ENCODE measurements at places on chromosomes 4 and X. TPM values are rescaled to one million over a fixed set of nuclear protein-coding genes. Genes with fewer than 3 reads are reported as not detected.

EDA gene
- total RNA-seq, result 2.4 TPM

NAA10 gene
- total RNA-seq, result 81.5 TPM

TEX13D gene
- not detected for total RNA-seq

ADAM29 gene
- not detected for total RNA-seq

MAP9 gene
- total RNA-seq, result 3.4 TPM
